Kidney capillary endothelial cell (primary cell): ENCODE measurements at places on chromosomes 4 and X.
A peak's percentile ranks its signal among the peaks of the same experiment; 100 is the strongest.

DNA sequence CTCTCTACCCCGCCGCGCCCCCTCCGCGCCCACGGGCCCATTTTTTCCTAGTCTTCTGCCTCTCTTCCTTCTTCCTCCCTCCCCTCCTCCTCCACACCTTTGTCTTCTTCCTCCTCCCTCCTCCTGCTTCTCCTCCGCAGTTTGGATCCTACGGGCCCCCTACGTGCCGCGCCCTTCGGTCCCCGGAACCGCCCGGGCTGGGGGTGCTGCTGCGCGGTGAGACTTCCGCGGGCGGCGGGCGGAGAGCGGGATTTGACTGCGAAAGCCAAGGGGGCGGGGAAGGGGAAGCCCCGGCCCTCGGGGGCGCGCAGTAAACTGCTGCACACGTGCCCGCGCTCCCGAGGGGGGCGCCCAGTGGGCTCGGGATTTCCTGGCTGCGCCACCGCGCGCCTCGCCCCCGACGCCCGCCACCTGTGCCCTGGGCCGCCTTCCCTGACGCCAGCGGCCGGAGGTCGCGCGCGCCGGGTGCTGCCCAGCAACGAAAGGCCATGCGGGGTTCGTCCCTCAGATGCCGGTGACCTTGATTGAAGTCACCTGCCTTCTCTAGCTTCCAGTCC is 3.3 kb upstream of the NKX3-2 start:
- DNase-seq: no peak

- DNase-seq: no peak
Observed at GRCh38 chr4:182242787-182243186, 415 bp upstream of the TENM3 start.

DNA sequence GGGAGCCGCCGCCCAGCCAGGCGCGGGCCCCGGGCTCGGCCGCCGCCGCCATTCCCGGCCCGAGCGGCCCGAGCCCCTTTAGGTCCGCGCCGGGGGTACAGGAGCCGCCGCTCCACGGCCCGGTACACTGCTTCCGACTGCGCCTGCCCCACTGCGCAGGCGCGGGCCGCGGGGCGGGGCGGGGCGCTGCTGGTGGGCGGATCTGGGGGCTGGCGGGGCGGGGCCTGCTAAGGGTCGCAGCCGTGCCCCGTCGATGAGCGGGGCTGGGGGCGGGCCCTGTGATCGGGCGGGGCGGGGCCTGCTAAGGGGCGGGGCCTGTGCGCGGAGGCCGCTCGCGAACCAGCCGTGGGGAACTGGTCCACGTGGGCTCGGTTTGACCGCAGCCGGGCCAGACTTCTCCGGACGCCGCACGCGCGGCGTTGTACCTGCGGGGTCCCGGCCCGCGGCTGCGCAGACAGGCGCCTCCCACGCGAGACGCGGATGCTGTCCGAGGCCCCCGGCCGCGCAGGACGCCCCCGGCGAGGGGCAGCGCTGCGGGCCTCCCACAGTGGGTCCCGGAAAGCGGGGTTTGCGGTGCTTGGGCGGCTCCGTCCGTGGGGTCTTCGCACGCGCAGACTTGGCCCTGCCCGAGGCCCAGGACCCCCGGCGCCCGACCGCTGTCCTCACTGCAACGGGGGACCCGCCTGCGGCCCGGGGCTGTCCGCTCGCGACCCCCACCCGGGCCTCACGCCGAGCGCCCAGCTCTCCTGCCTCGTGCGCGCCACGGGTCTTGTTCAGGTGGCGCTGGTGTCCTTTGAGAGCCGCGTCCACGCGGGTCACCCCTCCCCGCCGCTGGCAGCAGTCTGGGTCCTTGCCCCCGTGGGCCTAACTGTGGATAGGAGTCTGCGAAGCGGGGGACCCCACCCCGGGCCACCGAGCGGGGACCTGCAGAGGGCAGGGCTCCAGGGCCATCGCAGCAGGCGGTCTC is at the start of gene DGKQ:
DGKQ (minus strand) TSS at position 139 of the 967 bp plus-strand sequence; CDS start at position 52, 87 bp downstream.
- peak; percentile 72 for DNase-seq

DNA sequence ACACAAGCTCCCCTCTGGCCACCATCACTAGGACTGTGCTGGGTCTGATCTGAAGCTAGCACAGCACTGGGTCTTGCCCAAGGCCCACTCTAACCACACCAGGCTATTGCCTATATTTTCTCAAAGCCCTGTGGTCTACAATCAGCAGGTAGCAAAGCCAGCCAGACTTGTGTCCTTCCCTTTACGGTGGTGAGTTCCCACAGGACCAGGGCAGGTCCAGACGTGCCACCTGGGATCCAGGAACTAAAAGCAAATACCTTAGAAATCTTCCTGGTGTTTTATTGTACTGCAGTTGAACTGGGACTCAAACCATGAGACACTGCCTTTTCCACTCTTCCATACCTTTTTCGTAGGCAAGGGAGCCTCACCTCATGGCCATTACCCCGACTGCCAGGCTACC is 9.0 kb upstream of the MAGEC2 start:
- no peak for DNase-seq

GRCh38 chrX:103310555-103311398 is at the start of gene BEX2:
TSS of gene BEX2 (minus strand) at chrX:103310990. CDS start at chrX:103309976, 1,014 bp downstream.
- DNase-seq: no peak

GRCh38 chrX:151985955-151986354 is 11.5 kb upstream of the GABRE start:
- DNase-seq: no peak

- DNase-seq: no peak
Observed at GRCh38 chrX:46551494-46552128, 6.4 kb upstream of the ZNF674 start.

DNA sequence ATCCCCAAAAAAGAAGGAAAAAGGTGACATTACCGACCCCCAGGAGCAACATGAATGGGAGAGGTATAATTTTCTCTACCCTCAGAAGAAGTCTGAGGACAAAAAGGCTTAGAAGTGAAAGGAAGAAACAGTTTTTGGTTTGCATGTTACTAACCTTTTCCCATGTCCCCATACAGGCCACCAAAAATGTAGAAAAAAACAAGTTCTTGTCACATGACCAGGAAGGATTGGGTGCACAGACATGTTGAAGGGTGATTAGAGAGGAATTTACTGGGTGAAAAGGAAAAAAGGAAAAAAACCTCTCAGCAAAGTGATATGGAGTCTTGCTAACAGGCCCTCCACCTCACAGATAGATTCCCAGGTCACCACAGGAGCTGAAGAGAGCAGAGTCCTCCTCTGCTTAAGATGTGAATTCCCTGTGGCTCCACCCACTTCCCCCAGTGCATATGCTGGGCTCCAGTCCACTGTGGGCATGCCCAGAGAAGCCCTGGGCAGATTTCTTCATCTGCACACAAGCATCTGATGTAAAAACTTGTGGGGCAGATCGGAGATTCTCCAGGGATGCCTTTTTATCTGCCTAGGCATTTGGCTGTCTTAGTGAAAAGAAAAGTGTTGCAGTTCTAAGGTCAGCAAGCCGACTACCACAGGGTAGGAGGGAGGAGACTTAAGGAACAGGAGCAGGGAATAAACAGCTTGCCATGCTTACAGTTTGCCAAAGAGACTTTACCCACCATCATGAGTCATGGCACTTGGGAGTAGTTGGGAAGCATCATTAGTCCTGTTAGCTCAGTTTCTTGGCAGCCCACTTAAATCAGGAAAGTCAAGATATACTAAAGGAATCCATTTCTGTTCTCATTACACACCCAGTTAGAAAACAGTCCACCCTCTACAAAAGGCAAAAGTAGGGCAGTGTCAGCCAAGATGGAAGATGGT is 25.0 kb upstream of the PASD1 start:
- DNase-seq: no peak

DNA sequence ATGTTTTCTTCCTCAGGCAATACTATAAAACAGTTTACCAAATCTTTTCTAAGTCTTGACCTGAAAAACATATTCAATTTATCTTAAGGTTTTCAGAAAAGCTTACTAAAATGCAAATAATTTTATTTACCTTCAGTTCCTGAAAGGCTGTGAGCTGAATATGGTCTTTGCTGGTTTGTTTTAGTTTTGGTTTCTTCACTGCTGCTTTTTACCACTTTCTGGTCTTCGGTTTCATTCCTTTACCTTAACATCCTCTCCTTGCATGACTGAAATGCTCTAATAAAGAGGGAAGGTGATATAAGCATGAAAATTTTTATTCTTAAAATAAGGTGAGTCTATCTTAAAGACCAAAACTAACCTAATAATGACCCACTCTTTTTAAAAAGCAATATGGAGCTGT is 97.1 kb upstream of the NRK start:
- no peak for DNase-seq

DNA sequence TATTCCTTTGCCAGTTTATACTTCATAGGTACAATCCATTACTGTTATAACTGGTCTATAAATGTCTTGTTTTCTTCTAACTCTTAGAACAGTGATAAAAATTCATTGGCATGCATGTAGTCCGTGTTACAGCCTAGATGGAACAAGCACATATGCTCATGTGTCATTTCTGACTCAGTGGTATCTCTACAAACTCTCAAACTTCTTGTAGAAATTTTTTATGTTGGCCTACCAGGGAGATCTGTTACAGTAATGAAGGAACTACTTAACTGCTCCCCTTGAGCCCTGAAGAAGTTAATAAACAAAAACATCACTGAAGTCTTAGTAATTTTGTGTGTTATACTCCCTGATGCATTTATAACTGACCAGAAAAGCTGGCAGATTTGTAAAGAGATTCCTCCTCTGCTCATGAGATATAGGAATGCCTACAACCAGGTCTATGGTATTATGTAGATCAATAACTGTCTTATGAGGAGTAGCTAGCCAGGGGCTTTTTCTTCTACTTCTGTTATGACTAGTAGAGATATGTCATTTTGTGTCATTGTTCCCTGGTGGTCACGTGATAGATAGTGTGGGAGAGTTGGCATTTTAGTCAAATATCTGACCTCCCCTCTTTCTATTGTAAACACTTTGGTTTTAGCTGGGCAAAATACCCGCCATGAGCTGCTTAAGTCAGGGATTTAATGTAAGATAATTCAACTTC is 53.7 kb upstream of the FAAH2 start:
- DNase-seq: no peak

DNA sequence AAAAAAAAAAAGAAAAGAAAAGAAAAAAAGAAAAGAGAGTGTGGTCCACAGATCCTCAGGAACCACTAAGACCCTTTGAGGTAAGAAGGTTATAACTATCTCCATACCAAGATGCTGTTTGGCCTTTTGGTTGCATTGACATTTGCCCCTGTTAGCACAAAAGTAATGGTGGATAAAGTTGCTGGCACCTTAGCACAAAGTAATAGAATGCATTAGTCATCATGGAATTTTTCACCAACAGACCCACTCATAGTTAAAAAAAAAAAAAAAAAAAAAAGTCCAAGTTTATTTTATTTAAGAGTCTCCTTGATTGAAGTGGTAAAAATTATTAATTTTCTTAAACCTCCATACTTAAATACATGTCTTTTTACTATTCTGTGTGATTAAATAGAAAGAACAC is 78.4 kb upstream of the RBPJ start:
- no peak for DNase-seq

DNA sequence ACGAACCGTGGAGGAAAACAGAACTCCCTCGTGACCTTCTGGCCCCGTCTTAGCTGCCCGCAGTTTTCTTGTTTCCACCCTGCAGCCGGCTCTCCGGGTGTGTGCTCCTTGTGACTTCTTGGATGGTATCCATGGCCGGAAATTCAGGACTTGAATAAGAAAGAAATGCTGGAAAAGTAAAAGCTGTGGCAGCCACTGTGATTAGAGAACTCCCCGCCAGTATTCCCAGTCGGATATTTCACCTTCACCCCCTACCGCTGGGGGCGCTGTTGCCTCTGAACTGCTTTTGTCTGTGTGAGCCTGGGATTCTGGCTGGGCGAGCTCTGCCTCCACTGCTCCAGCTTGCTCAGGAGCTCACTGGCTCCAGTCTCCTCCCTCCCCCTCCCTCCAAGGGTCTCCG is 41.5 kb upstream of the CYP4V2 start:
- DNase-seq: no peak

GRCh38 chr4:41106694-41107419 is 107.5 kb downstream of the APBB2 start:
- DNase-seq: no peak

DNA sequence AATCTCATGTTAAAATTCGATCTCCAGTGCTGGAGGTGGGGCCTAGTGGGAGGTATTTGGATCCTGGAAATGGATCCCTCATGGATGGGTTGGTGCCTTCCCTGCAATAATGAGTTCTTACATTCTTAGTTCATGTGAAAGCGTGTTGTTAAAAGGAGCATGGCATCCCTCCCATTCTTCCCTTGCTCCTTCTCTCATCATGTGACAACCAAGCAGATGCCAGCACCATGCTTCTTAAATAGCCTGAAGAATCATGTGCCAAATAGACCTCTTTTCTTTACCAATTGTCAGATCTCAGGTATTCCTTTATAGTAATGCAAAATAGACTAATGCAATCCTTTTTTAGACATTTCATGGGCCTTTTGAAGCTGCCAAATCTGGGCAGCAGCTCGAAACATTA is 29.0 kb upstream of the CLNK start:
- DNase-seq: no peak

DNA sequence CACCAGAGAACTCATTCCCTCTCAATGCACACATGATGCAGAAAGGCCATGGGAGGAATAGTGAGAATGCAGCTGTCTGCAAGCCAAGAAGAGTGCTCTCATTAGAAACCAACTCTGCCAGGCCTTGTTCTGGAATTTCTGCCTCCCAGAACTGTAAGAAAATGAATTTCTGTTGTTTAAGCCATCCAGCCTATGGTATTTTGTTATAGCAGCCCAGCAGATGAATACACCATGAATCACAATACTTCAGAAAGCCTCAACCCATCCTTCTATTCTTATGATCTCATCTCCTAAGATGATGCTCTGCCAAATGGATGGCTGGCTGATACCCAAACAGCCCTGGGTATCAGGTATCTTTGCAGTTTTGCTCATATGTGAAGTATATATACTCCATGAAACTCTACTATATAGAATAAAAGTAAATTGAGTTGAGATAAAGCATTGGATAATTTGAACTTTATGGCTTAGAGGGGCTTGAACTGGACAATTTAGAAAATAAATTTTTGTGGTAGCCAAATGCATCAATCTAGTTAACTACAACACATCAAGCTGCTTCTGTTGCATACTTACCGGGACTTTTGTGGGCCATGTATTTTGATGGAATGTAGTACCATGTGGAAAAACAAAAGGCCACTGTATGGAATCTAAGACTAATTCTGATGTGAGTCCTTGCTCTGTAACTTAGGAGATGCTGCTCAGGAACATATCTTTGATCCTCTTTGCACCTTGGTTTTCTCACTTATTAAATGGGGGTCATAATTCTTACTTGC is 245.9 kb downstream of the HS3ST1 start:
- DNase-seq: no peak

DNA sequence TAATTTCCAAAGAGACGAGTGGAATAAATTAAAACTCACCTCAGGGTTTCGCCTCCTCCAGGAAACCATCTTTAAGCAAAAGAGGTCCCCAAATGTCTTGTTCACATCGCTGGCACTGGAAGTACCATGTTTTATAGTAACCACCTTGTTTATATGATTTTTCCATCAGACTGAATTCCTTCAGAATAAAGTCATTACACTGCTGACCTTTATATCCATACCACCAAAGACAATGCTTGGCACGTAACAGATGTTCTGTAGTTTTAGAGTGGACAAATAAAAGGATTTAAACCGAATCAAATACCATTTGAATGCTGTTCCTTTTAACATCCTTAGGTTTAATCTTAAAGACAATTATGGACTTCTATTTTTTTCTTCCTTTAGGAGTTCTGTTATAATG is 4.7 kb downstream of the NUDT6 start:
- DNase-seq: no peak
